Upper lobe of left lung (tissue), 6 donors: ENCODE measurements at places on chromosomes 11 and 22.
A peak's percentile ranks its signal among the peaks of the same experiment; 100 is the strongest.

GRCh38 chr11:73480677-73481076, 104.5 kb downstream of the RELT start:
- no peaks in the 10 kb centered on the region for H3K4me1 ChIP-seq
- no peak for DNase-seq
- no peak overlapping the region for H3K4me3 ChIP-seq

- peaks cover 19% of the 10 kb centered on the region for H3K4me1 ChIP-seq
- H3K27me3 ChIP-seq = no peaks in the 10 kb centered on the region
- no peak overlapping the region for H3K4me3 ChIP-seq
- H3K27ac ChIP-seq = peak overlapping the region; percentile 32
Observed at GRCh38 chr11:118233377-118233776, 8.6 kb upstream of the JAML start.

- H3K27ac ChIP-seq = peak overlapping the region; percentile 83
- no peaks in the 10 kb centered on the region for H3K36me3 ChIP-seq
- H3K4me1 ChIP-seq = peaks cover 34% of the 10 kb centered on the region
- H3K27me3 ChIP-seq = peaks cover 14% of the 10 kb centered on the region
- peak; percentile 93 for DNase-seq
Observed at GRCh38 chr11:111299101-111300026, 1.0 kb downstream of the POU2AF3 start.

DNA sequence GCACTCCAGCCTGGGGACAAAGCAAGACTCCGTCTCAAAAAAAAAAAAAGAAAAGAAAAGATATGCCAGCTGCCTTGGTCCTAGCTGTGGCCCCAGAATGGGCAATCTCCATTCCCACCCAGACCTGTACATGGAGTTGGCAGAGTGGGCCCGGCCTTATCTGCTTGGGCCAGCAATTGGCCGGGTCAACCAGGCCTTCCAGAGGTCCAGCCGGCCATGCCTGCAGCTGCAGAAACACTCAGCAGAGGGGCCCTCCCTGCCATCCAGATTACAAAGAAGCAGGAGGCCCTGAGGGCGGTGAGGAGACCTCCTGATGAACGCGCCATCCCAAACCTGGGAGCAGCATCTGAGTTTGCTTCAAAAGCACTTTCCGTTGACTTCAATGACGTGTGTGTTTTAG, 26.9 kb upstream of the ARFGAP3 start:
- no peak overlapping the region for H3K4me3 ChIP-seq
- H3K4me1 ChIP-seq = peaks cover 12% of the 10 kb centered on the region
- no peak for DNase-seq
- H3K36me3 ChIP-seq = peaks cover 81% of the 10 kb centered on the region

DNA sequence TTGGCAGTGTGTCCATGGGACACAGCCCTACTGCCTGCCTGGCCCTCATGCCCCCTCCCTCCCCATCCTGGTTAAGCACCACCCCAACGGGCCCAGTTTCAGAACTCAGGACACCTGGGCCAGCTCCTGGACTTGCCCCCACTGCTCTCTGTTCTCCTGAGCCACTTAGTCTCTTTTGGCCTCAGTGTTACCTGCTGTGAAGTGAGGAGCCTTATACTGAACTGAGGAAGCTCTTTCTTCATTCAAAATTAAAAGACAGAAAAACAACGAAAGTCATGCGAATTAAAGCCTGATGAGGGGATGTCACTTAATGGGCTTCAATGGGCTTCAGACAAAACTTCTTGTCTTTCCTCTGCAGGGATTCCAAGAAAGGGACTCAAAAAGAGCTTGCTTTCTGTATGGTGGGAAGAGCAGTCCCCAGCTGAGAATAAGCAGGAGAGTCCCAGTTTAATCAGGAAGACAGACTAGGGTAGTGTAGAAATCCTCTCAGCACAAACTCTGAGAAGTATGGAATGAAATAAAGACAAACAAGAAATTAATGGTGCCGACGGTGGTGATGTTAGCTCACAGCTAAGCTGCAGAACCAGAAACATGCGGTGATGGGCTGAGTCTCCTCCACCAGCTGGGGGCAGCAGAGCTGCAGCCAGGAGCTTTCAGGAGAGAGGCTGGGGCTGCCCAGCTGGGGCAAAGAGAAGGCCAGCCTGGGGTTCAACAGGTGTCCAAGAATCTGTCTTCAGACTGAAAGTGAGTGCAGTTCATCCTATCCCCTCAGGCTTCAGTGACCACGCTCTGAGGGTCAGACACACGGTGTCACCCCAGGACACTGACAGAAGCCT, 101.0 kb downstream of the GGTLC2 start:
- DNase-seq = no peak
- H3K4me1 ChIP-seq = no peaks in the 10 kb centered on the region
- H3K27ac ChIP-seq = no peak overlapping the region
- no peak overlapping the region for H3K4me3 ChIP-seq

GRCh38 chr11:76232026-76232665, 25.8 kb upstream of the WNT11 start:
- no peak for DNase-seq
- no peak overlapping the region for H3K4me3 ChIP-seq
- H3K36me3 ChIP-seq = no peaks in the 10 kb centered on the region
- H3K4me1 ChIP-seq = peaks cover 22% of the 10 kb centered on the region
- no peak overlapping the region for H3K27ac ChIP-seq
- no peaks in the 10 kb centered on the region for H3K27me3 ChIP-seq

DNA sequence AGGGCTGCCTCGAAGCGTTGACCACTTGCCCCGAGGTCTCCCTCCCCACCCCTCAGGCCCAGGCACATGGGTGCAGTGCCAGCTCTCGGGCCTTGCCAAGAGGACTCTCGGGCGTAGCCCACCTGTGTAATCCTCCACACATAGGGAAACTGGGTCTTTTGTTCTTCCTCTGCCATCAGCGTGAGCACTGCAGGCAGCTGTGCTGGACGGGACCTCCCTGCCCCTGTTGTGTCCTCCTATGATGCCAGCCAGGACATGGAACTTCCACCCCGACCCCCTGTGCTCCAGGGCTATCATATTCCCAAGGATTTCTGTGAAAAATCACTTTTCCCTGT, 66.4 kb downstream of the PARVB start:
- H3K4me3 ChIP-seq = no peak overlapping the region
- H3K27me3 ChIP-seq = no peaks in the 10 kb centered on the region
- peaks cover 4% of the 10 kb centered on the region for H3K36me3 ChIP-seq
- no peak for DNase-seq
- peaks cover 10% of the 10 kb centered on the region for H3K4me1 ChIP-seq
- no peak overlapping the region for H3K27ac ChIP-seq

GRCh38 chr22:49597428-49598039, 230.1 kb downstream of the BRD1 start:
- H3K36me3 ChIP-seq = no peaks in the 10 kb centered on the region
- no peak overlapping the region for H3K4me3 ChIP-seq
- no peaks in the 10 kb centered on the region for H3K4me1 ChIP-seq
- no peak for DNase-seq

- H3K4me3 ChIP-seq = no peak overlapping the region
- peak overlapping the region; percentile 26 for H3K27ac ChIP-seq
- peaks cover 55% of the 10 kb centered on the region for H3K36me3 ChIP-seq
- no peaks in the 10 kb centered on the region for H3K4me1 ChIP-seq
- H3K27me3 ChIP-seq = no peaks in the 10 kb centered on the region
Observed at GRCh38 chr11:116843661-116844060, 6.2 kb upstream of the APOA1 start.

DNA sequence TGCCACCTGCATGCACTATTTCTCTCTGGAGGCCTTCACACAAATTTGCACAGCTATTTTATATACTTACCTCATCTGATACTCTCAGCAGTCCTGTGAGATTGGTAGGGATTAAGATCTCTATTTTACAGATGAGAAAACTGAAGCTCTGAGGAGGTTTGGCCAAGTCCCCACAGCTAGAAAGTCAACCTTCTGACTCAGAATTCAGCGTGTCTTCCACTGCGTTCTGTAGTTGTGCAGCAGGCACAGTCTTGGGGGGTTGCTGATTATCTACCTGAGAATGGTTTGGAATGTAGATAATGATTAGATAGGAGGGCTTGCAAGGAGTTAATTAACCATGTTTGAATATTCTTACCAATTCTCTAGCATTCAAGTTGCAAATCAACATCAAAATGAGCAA, 2.5 kb upstream of the SORL1 start:
- DNase-seq = no peak
- peak overlapping the region; percentile 78 for H3K27ac ChIP-seq
- no peak overlapping the region for H3K4me3 ChIP-seq

DNA sequence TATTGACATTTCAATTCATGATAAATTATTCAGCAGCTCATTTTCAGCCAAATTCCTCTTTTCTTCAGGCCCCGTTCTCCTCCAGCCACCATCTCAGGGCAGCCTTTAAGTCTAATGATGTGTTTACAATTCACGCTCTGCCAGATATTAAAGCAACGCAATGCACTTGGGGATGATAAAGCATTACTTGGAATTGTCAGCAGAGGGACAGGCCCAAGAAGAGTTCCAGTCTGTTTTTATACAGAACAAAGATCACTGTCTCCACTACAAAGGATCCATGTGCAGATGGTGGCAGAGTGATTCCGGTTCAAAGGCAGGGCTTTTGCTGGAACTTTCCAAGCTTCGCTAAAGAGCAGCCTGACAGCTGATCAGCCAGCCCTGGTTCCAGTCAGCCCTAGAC, 13.6 kb upstream of the GALNT18 start:
- H3K36me3 ChIP-seq = no peaks in the 10 kb centered on the region
- H3K27me3 ChIP-seq = no peaks in the 10 kb centered on the region
- no peak overlapping the region for H3K27ac ChIP-seq
- no peak overlapping the region for H3K4me3 ChIP-seq
- DNase-seq = no peak

GRCh38 chr11:74905326-74905725, 43.6 kb downstream of the XRRA1 start:
- no peaks in the 10 kb centered on the region for H3K4me1 ChIP-seq
- no peak overlapping the region for H3K4me3 ChIP-seq
- no peak for DNase-seq
- no peaks in the 10 kb centered on the region for H3K27me3 ChIP-seq
- H3K36me3 ChIP-seq = no peaks in the 10 kb centered on the region

GRCh38 chr11:77771135-77771534, 49.4 kb downstream of the RSF1 start:
- no peaks in the 10 kb centered on the region for H3K27me3 ChIP-seq
- H3K4me3 ChIP-seq = no peak overlapping the region
- DNase-seq = no peak
- H3K4me1 ChIP-seq = peaks cover 10% of the 10 kb centered on the region
- no peak overlapping the region for H3K27ac ChIP-seq

DNA sequence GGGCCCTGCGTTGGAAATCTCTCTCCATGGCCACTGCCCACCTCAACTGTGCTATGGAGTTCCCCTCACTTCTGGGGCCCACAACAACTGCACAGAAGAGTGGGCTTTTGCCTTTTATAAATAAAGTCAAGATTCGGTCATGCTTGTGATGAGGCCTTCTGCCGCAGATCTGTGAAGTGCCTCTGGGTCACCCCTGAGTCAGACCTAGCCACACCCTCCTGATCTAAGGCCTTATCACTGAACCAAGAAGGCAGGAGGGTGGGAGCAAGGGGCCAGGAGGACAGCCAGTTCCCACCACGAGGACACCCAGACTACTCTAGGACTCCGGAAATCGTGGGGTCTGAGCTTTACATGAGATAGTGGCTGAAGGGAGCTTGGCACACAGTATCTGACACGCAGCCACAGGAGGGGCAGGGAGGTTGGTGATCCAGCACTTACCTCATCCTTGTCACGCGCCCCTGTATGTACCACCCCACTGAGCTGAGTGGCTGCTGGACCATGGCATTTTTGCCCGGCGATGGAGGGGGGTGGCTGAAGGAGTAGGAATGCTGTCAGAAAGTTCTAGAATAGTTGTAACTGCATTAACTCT, 115.7 kb downstream of the ABTB2 start:
- H3K4me3 ChIP-seq = no peak overlapping the region
- no peak for DNase-seq
- H3K27ac ChIP-seq = no peak overlapping the region

GRCh38 chr11:32705309-32706033, 89.0 kb downstream of the CCDC73 start:
- H3K36me3 ChIP-seq = no peaks in the 10 kb centered on the region
- H3K27me3 ChIP-seq = no peaks in the 10 kb centered on the region
- H3K4me3 ChIP-seq = no peak overlapping the region
- no peaks in the 10 kb centered on the region for H3K4me1 ChIP-seq

DNA sequence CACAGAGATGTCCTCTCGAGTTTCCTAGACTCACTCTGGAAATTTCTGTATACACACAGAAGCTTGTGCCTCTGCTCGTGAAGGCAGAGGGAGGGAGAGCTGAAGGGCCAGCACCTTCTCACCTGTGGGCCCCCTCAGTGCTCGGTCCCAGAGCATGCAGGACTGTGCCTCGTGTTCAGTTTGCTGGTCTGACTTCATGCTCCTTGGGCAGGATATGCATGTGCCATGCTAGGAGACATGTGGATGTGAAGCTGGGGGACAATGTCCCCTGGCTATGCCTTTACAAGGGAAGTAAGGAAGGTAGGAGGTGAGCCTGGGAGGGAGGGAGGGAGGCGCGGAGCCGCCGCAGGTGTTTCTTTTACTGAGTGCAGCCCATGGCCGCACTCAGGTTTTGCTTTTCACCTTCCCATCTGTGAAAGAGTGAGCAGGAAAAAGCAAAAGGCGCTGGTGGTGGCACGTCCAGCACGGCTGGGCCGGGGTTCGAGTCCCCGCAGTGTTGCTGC, 22.6 kb downstream of the NEAT1 start:
- peaks cover 23% of the 10 kb centered on the region for H3K4me1 ChIP-seq
- peaks cover 65% of the 10 kb centered on the region for H3K36me3 ChIP-seq
- peak; percentile 66 for DNase-seq
- H3K27ac ChIP-seq = peak overlapping the region; percentile 57
- H3K4me3 ChIP-seq = no peak overlapping the region
- H3K27me3 ChIP-seq = no peaks in the 10 kb centered on the region

GRCh38 chr22:37442537-37442936, 15.3 kb upstream of the ELFN2 start:
- no peak for DNase-seq
- no peaks in the 10 kb centered on the region for H3K4me1 ChIP-seq
- H3K4me3 ChIP-seq = no peak overlapping the region
- H3K27ac ChIP-seq = no peak overlapping the region

DNA sequence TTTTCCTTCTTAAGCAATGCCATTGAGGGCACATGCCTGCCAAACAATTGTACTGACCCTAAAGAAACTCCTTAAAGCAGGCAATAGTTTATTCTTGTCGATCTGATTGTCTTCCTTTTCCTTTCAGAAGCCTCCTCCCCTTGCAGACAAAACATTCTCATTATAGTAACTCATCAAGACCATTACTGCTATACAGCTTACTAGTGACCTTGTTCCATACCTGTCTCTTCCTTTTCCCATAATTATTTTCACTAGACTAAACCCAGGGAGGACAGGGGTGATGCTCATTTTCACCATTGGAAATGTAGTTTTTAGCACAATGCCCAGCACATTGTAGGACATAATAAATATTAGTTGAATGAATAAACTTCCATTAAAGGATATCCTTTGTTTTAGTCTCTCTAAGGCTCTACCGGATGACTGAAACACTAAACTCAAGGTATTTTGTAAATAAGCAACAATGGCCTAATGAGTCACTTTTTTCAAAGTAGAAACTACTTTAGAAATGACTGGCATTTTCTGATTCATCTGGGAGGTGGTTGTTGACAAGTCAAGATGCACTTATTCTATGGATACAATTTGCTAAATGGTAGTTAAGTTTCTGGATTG, 9.3 kb upstream of the MSANTD4 start:
- no peaks in the 10 kb centered on the region for H3K4me1 ChIP-seq
- peak overlapping the region; percentile 43 for H3K27ac ChIP-seq
- DNase-seq = no peak
- no peaks in the 10 kb centered on the region for H3K36me3 ChIP-seq

GRCh38 chr11:64632237-64632636, 41.2 kb downstream of the SLC22A12 start:
- no peak overlapping the region for H3K4me3 ChIP-seq
- no peak for DNase-seq
- H3K27ac ChIP-seq = no peak overlapping the region
- no peaks in the 10 kb centered on the region for H3K27me3 ChIP-seq
- no peaks in the 10 kb centered on the region for H3K4me1 ChIP-seq

- no peaks in the 10 kb centered on the region for H3K4me1 ChIP-seq
- H3K4me3 ChIP-seq = no peak overlapping the region
- no peak for DNase-seq
- no peak overlapping the region for H3K27ac ChIP-seq
- no peaks in the 10 kb centered on the region for H3K27me3 ChIP-seq
Observed at GRCh38 chr11:80371931-80372330, 931.1 kb upstream of the TENM4 start.
